ENCODE measurements at places on chromosomes 3 and 15.

- DNase-seq, result no peak
Observed at GRCh38 chr3:193981504-193981903, 154.4 kb upstream of the HES1 start.

- no peak for DNase-seq
Observed at GRCh38 chr3:66354001-66354400, 133.2 kb downstream of the SLC25A26 start.

DNA sequence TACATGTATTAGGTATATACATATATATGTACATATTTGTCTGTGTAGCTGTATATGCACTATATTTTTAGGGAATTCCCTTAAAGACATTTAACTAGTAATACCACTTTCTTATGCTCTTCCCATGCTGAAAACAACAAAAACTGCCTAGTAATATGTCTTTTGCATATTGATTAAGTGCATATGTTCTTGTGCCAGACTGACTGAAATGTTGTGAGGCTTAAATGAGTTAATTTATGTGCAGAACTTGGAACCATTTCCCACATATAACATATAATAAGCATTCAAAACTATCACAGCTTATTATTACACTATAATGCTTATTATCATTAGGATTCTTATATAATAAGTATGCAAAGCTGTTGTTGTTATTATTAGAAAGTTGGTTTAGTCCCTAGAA, 318.0 kb upstream of the KCNMB2 start:
- DNase-seq, result no peak

GRCh38 chr15:59367022-59367451, 5.6 kb downstream of the MYO1E start:
- no peak for DNase-seq

DNA sequence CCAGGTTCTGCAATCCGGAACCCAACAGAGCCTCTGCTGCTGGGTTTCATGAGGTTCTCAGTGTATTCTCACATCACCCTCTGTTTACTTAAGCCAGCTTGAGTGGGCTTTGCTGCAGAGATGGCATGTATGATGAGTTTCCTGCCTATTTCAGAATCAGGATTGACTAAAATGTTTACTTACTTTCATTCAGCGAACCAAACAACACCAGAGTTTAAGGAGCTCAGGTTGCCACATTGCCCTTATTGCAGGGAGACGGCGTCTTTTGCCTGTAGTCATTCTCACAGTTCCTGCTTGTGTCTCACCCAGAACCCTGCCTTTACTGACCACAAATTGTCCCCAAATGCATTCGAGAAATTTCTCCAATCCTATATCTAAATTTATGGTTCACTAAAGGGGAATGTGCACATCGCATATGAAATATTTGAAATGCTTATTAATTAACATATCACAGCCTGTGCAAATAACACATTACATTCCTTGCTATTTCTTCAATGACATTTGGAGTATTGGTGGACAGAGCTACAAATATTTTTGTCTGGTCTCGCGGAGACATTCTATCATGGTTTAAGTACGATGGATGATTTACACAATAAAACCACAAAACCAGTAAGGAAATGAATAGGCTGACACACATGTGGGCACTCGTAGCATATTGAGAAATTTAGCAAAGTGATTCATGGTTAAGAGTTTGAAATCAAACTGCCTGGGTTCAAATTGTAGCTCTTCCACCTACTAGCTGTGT, 377.2 kb upstream of the CFAP20DC start:
- DNase-seq, result no peak

GRCh38 chr3:21766002-21766401, 15.0 kb upstream of the ZNF385D start:
- DNase-seq, result no peak
